ENCODE measurements at places on chromosomes 4 and X. TPM values are rescaled to one million over a fixed set of nuclear protein-coding genes. Genes with fewer than 3 reads are reported as not detected.

Gene CD38
- total RNA-seq = 179 TPM

Gene KLHL5
- 20.8 TPM for total RNA-seq

Gene EPGN
- not detected for total RNA-seq

Gene SRPK3
- not detected for total RNA-seq

Gene WAS
- total RNA-seq = 98.7 TPM

Gene PFKFB1
- 0.81 TPM for total RNA-seq

Gene NEUROG2
- not detected for total RNA-seq

Gene GAGE13
- total RNA-seq = not detected

Gene CLCN4
- not detected for total RNA-seq

DNA sequence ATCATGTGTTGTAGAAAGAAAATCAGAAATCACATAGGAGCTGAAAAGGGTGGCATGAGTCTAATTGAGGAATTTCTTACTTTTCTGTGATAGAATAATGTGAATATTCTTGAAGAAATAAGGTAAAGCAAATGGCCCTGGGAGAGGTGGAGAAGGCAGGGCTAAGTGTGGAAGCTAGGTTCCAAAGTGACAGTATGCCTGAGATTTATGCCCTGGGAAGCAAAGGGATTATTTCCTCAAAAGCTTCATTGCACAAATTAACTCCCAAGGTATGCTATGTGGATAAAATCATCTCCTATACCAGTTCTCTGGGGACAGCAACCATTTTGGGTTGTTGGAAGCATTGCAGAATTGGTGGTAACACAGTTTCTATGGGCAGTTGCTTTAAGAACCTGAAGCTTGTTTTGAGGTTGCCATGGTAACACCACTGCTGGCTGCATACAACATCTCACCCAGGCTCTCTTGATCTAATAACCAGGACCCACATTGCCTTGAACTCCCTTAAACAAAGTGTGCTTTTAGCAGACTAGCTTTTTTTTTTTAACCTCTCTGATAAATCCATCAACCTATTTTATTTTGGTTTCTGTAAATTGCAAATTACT lies 21.0 kb downstream of the MAOA start:
- no peak overlapping the region for H3K4me3 ChIP-seq
- peaks cover 3% of the 10 kb centered on the region for H3K27me3 ChIP-seq
- H3K4me1 ChIP-seq = no peaks in the 10 kb centered on the region
- H3K27ac ChIP-seq = no peak overlapping the region

DNA sequence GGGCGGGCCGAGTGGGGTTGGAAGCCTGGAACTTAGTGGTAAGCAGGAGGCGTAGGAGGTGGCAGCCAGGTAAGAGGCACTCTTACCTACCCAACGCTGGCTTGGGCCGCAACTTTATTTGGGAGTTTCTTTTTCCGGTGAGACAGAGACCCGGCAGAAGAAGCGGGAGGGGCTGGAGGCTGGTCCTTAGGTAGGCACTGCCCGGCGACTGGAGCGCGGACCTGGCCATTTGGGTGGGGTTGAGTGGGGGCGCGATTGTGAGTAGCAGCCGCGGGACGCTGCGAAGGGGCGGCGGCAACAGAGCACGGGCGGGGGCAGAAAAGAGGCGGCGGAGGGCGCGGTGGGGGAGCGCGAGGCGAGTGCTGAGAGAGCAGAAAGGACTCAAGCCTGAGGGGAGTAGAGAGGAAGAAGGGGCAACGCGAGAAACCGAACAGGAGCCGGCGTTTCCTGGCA lies 334 bp upstream of the POU4F2 start:
- no peak overlapping the region for H3K4me3 ChIP-seq
- H3K36me3 ChIP-seq = peaks cover 6% of the 10 kb centered on the region
- DNase-seq = no peak
- peaks cover 12% of the 10 kb centered on the region for H3K4me1 ChIP-seq
- peaks cover 88% of the 10 kb centered on the region for H3K27me3 ChIP-seq

GRCh38 chr4:68927165-68927564 lies 24.4 kb downstream of the UGT2A3 start:
- DNase-seq = no peak
- H3K4me3 ChIP-seq = no peak overlapping the region
- no peaks in the 10 kb centered on the region for H3K27me3 ChIP-seq
- no peaks in the 10 kb centered on the region for H3K4me1 ChIP-seq

GRCh38 chrX:115940888-115941332 lies 229.6 kb upstream of the AGTR2 start:
- no peaks in the 10 kb centered on the region for H3K27me3 ChIP-seq
- no peak overlapping the region for H3K4me3 ChIP-seq
- H3K27ac ChIP-seq = peak overlapping the region; percentile 9
- H3K36me3 ChIP-seq = no peaks in the 10 kb centered on the region
- no peak for DNase-seq

DNA sequence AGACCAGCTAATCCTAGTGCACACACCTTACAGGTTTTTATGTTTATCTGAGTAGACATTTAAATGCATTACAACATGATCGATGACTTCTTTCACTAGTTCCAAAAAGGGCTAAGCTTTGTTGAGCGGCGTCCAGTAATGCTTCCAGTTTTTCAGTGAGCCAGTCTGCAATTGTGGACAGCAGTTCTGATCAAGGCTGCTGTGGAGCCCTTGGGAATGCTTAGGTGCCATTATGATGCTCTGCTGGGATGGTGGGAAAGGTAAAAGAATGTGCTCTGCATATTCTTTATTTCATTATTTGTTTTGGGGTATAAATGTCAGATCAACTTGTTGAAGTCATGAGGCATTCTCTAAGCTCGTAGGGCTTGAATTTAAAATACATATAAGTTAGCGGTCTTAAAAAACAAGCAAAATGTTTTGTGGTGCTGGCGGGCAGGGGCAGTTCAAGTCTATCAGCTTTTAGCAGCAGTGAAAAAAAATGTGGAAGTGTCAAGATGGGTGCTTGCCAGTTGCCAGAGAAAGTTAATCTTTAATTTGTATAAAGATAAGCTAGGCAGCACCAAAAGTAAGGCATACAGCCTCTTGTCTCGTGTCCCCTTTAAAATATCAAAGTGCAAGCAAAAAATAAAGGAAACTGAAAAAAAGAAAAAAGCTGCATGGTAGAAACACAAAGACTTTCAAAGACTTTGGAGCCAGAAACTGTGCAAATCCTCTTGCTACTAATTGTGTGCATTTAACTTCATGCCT lies 5.8 kb downstream of the MID1IP1 start:
- no peaks in the 10 kb centered on the region for H3K27me3 ChIP-seq
- peak overlapping the region; percentile 97 for H3K4me3 ChIP-seq
- peaks cover 4% of the 10 kb centered on the region for H3K36me3 ChIP-seq
- peaks cover 26% of the 10 kb centered on the region for H3K4me1 ChIP-seq
- H3K27ac ChIP-seq = peak overlapping the region; percentile 94
- DNase-seq = no peak

GRCh38 chr4:178003098-178003657 lies 560.9 kb upstream of the AGA start:
- no peaks in the 10 kb centered on the region for H3K4me1 ChIP-seq
- H3K36me3 ChIP-seq = peaks cover 14% of the 10 kb centered on the region
- no peak overlapping the region for H3K27ac ChIP-seq
- no peak overlapping the region for H3K4me3 ChIP-seq
- H3K27me3 ChIP-seq = no peaks in the 10 kb centered on the region

DNA sequence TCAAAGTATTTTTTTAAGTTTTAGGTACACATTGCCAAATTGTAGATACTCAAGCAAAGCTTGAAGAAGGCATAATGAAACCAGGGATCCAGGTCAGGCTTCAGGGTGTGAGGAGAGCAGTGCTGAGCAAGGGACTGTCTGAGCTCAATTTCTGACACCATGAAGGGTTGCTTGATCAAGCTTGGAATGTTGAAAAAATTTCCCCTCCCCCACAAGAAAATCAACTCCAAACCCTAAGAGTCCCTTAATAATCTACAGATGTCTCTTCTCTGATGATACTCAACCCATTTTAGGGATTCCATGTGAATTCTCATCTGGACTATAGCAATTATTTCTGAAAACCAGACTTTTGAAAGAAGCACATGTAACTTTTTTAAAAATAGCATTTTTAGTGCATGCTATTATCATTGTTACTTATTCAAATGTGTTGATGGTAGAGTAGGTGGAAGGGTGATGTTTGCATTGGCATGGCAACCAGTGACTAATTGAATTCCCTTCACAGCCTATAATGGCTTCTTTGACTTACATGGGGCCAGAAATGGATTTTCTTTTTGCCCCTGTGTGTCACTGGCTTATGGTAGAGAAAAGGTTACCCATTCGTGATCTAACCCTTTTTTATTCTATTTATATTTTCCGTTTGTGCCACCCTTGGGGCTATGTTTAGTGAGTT lies 252.0 kb downstream of the FBXW7 start:
- no peaks in the 10 kb centered on the region for H3K4me1 ChIP-seq
- H3K36me3 ChIP-seq = no peaks in the 10 kb centered on the region
- H3K27me3 ChIP-seq = no peaks in the 10 kb centered on the region
- H3K27ac ChIP-seq = no peak overlapping the region

DNA sequence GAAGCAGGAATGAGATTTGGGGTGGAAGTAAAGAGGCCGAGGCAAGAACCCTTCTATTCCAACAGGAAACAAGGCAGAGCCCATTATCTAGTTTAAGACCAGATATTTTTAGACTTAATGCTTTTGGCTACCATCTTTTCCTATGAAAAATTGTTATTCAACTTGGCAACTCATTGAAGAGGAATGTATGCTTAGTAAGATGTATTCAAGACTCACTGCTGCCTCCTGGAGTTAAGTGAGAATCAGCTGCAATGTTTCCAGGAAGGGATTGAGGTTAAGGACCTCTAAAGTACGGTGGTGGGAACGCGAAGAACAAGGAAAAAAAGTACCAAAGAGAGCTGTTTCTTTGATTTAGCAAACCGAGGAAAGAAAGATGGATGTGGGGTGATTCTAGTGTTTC lies 89.1 kb downstream of the RAPGEF2 start:
- H3K27ac ChIP-seq = no peak overlapping the region
- no peak overlapping the region for H3K4me3 ChIP-seq
- no peak for DNase-seq
- no peaks in the 10 kb centered on the region for H3K36me3 ChIP-seq
- H3K27me3 ChIP-seq = no peaks in the 10 kb centered on the region

- peaks cover 1% of the 10 kb centered on the region for H3K27me3 ChIP-seq
- DNase-seq = no peak
- H3K4me3 ChIP-seq = no peak overlapping the region
Measured at GRCh38 chr4:76108467-76109181, 34.1 kb downstream of the ART3 start.

DNA sequence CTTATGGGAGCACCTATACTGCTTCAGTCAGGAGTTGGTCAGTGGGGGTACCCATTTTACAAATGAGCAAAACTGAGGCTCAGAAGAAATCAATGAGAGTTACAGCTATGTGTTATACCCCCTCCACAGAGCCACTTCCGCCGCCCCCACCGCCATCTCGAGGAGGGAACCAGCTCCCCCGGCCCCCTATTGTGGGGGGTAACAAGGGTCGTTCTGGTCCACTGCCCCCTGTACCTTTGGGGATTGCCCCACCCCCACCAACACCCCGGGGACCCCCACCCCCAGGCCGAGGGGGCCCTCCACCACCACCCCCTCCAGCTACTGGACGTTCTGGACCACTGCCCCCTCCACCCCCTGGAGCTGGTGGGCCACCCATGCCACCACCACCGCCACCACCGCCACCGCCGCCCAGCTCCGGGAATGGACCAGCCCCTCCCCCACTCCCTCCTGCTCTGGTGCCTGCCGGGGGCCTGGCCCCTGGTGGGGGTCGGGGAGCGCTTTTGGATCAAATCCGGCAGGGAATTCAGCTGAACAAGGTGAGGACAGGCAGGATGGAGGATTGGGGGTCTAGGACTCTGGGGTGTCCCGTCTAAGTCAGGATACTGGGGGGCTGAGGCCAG lies 5.0 kb downstream of the WAS start:
- no peak for DNase-seq
- peaks cover 35% of the 10 kb centered on the region for H3K36me3 ChIP-seq
- H3K27me3 ChIP-seq = peaks cover 4% of the 10 kb centered on the region

DNA sequence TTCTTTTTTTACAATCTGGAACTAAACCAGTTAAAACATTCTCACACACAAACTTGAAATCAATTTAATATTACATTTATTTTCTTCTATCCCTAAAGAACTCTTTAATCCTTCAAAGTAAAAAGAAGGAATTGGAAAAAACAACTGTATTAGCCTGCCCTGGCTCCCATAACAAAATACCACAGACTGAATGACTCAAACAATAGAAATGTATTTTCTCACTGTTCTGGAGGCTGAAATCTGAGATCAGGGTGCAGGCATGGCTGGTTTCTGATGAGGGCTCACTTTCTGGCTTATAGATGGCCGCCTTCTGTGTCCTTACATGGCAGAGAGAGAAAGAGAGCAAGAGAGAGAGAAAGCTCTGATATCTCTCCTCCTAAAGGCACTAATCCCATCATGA lies 149.4 kb downstream of the PDGFRA start:
- no peak overlapping the region for H3K27ac ChIP-seq
- no peaks in the 10 kb centered on the region for H3K4me1 ChIP-seq
- DNase-seq = no peak
- peaks cover 3% of the 10 kb centered on the region for H3K27me3 ChIP-seq

GRCh38 chr4:156830351-156830750 lies 141.2 kb downstream of the PDGFC start:
- no peak overlapping the region for H3K4me3 ChIP-seq
- no peak overlapping the region for H3K27ac ChIP-seq
- no peaks in the 10 kb centered on the region for H3K36me3 ChIP-seq
- DNase-seq = no peak

- peaks cover 10% of the 10 kb centered on the region for H3K36me3 ChIP-seq
- H3K4me1 ChIP-seq = peaks cover 3% of the 10 kb centered on the region
- DNase-seq = no peak
Measured at GRCh38 chr4:133154725-133155124, 5.6 kb downstream of the PCDH10 start.

DNA sequence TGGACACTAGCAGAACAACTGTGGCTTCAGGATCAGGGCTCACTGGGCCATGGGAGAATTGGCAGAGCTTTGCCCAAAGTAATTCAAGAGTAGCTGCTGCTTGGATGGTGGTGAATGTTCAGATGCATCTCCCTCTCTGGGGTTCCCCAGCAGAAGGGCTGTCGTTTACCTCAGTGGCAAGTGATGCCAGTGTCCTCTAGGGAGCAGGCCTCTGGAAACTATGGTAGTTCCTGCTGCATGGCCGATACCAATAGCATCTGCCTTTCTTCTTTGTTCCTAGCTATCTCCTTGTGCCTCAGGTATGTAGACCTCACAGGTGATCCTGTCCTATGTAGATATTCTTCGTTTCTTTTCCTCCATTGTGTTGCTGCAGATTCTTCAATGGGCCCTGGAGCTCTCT lies 26.4 kb downstream of the HMGB2 start:
- no peak for DNase-seq
- H3K27ac ChIP-seq = no peak overlapping the region
- H3K4me3 ChIP-seq = no peak overlapping the region
- H3K4me1 ChIP-seq = no peaks in the 10 kb centered on the region
- H3K27me3 ChIP-seq = no peaks in the 10 kb centered on the region

GRCh38 chr4:17385403-17385802 lies 126.5 kb downstream of the QDPR start:
- H3K27me3 ChIP-seq = no peaks in the 10 kb centered on the region
- H3K27ac ChIP-seq = peak overlapping the region; percentile 10
- H3K4me3 ChIP-seq = peak overlapping the region; percentile 49
- peaks cover 12% of the 10 kb centered on the region for H3K4me1 ChIP-seq
- DNase-seq = peak; percentile 73

GRCh38 chr4:124105212-124105611 lies 607.3 kb downstream of the ANKRD50 start:
- no peak for DNase-seq
- H3K27ac ChIP-seq = no peak overlapping the region
- H3K27me3 ChIP-seq = no peaks in the 10 kb centered on the region
- no peaks in the 10 kb centered on the region for H3K4me1 ChIP-seq

GRCh38 chr4:109942292-109942926 lies 29.7 kb downstream of the EGF start:
- no peak for DNase-seq
- no peak overlapping the region for H3K4me3 ChIP-seq
- H3K4me1 ChIP-seq = no peaks in the 10 kb centered on the region
- H3K27me3 ChIP-seq = peaks cover 8% of the 10 kb centered on the region

Measured in natural killer cell treated with Interleukin-12 subunit alpha and Interleukin-12 subunit beta and Interleukin-15 and Interleukin-18, amount 100 ng/mL, for 72 hours (primary cell).